ENCODE measurements at places on chromosomes 3 and 15.
A peak's percentile ranks its signal among the peaks of the same experiment; 100 is the strongest.

GRCh38 chr3:131620977-131621376 is 118.2 kb upstream of the MRPL3 start:
- H3K36me3 ChIP-seq: no peaks in the 10 kb centered on the region
- no peaks in the 10 kb centered on the region for H3K4me1 ChIP-seq
- H3K4me3 ChIP-seq: no peak overlapping the region
- H3K27ac ChIP-seq: no peak overlapping the region
- H3K27me3 ChIP-seq: peaks cover 3% of the 10 kb centered on the region
- no peak for DNase-seq

DNA sequence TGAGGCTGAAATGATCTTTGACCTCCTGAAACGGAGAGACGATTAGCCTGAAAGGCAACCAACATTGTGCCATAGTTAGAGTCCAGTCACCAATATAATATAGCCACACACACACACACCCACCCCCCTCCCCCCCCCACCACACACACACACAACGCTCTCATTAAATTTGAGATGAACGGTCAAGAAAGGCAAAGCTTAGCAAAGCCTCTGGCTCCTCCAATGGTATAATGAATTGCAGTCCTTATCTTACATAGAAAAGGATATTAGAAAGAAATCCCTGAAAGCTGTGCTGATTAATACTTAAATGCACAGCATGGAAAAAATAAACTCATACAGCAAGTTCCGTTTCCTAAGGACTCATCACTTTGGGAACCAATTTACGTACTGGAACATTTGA is 876 bp upstream of the ZNF385D start:
- no peaks in the 10 kb centered on the region for H3K27me3 ChIP-seq
- no peak overlapping the region for H3K4me3 ChIP-seq
- peak overlapping the region; percentile 90 for H3K27ac ChIP-seq
- H3K36me3 ChIP-seq: no peaks in the 10 kb centered on the region

GRCh38 chr15:77497110-77497737 is 76.5 kb downstream of the HMG20A start:
- no peaks in the 10 kb centered on the region for H3K36me3 ChIP-seq
- no peaks in the 10 kb centered on the region for H3K27me3 ChIP-seq
- peak; percentile 95 for DNase-seq
- no peak overlapping the region for H3K4me3 ChIP-seq
- peaks cover 50% of the 10 kb centered on the region for H3K4me1 ChIP-seq

DNA sequence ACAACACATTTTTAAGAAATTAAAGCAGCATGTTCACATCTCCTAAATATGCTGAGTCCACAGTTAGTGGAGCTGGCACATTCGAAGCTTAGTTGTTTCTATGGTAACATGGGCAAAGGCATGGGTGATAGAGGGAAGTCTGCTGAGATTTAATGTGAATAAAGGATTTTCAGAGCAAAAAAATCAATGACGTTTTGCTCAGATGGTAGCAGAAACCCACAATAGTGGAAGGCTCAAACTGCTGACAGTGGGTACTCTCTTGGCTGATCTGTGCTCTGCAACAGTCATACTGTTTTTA is 795.1 kb upstream of the ARPP21 start:
- H3K27ac ChIP-seq: no peak overlapping the region
- no peaks in the 10 kb centered on the region for H3K27me3 ChIP-seq
- H3K36me3 ChIP-seq: no peaks in the 10 kb centered on the region
- DNase-seq: peak; percentile 22
- H3K4me1 ChIP-seq: peaks cover 3% of the 10 kb centered on the region

- H3K36me3 ChIP-seq: no peaks in the 10 kb centered on the region
- no peak overlapping the region for H3K4me3 ChIP-seq
- peak; percentile 7 for DNase-seq
- no peaks in the 10 kb centered on the region for H3K27me3 ChIP-seq
Measured at GRCh38 chr3:83224101-83224868, 1462.8 kb upstream of the GBE1 start.

DNA sequence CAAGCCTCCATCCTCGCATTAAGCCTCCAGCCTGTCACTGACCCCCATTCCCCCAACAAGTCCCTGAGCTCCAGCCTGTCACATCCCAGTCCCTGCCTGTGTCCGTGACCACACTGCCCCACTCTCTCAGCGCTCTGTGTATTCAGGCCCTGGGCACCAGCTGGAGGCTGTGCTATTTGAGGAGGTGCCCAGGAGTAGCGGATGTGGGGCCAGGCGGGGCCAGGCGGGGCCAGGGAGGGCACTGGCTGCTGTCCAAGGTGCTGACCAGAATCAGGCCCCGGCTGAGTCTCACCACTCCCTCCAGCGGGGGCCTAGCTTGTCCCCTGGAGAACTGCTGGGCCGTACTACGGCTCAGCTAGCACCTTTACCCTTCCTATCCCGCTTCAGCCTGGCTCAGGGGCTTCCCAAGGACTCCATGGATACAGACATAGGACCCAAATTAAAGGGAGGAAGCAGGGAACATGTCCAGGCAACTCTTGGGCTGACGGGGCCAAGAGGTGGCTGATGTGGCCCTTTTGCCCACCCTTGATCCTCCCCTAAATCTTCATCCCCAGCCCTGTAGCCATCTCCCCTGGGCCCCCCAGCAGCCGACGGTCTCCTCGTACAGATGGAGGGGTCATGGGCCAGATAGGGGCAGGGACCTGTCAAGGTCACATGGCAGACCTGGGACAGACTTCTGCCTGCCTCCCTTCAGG is 1.1 kb downstream of the HHATL start:
- no peaks in the 10 kb centered on the region for H3K27me3 ChIP-seq
- H3K27ac ChIP-seq: peak overlapping the region; percentile 84
- H3K36me3 ChIP-seq: no peaks in the 10 kb centered on the region
- peak overlapping the region; percentile 20 for H3K4me3 ChIP-seq
- DNase-seq: peak; percentile 76

GRCh38 chr15:82554351-82554750 is 14.1 kb upstream of the RPS17 start:
- H3K4me1 ChIP-seq: no peaks in the 10 kb centered on the region
- no peak overlapping the region for H3K4me3 ChIP-seq
- no peak for DNase-seq
- peaks cover 9% of the 10 kb centered on the region for H3K27me3 ChIP-seq
- H3K27ac ChIP-seq: no peak overlapping the region

- DNase-seq: peak; percentile 93
- no peak overlapping the region for H3K4me3 ChIP-seq
- peak overlapping the region; percentile 90 for H3K27ac ChIP-seq
- H3K27me3 ChIP-seq: no peaks in the 10 kb centered on the region
- H3K36me3 ChIP-seq: no peaks in the 10 kb centered on the region
Measured at GRCh38 chr15:81091889-81092558, 42.0 kb upstream of the CFAP161 start.

GRCh38 chr3:47444103-47444502 is 31.6 kb downstream of the SCAP start:
- H3K27me3 ChIP-seq: no peaks in the 10 kb centered on the region
- no peak overlapping the region for H3K4me3 ChIP-seq
- peaks cover 15% of the 10 kb centered on the region for H3K36me3 ChIP-seq
- peaks cover 19% of the 10 kb centered on the region for H3K4me1 ChIP-seq
- DNase-seq: no peak

GRCh38 chr3:188914552-188914951 is 257.2 kb upstream of the TPRG1 start:
- H3K4me1 ChIP-seq: peaks cover 3% of the 10 kb centered on the region
- no peak overlapping the region for H3K27ac ChIP-seq
- no peak for DNase-seq

DNA sequence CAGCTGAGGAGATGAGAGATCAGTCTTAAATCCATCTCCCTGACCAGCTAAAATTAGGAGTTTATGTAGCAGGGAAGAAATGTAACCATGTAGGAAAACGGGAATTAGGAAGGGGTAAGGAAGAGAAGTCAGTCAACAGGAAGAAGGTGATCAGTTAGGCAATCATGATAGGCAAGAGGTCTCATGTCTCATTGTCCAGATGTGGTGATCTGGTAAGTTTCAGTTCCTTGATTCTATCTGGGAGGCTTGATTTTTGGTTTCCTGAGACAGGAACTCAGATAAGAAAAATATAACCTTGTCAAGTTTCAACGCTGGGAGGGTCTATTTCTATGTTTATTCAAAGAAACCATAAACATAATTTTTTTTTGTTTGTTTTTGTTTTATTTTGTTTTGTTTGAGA is 40.3 kb upstream of the TBC1D5 start:
- no peak for DNase-seq
- H3K4me3 ChIP-seq: no peak overlapping the region
- no peaks in the 10 kb centered on the region for H3K4me1 ChIP-seq
- H3K36me3 ChIP-seq: no peaks in the 10 kb centered on the region

DNA sequence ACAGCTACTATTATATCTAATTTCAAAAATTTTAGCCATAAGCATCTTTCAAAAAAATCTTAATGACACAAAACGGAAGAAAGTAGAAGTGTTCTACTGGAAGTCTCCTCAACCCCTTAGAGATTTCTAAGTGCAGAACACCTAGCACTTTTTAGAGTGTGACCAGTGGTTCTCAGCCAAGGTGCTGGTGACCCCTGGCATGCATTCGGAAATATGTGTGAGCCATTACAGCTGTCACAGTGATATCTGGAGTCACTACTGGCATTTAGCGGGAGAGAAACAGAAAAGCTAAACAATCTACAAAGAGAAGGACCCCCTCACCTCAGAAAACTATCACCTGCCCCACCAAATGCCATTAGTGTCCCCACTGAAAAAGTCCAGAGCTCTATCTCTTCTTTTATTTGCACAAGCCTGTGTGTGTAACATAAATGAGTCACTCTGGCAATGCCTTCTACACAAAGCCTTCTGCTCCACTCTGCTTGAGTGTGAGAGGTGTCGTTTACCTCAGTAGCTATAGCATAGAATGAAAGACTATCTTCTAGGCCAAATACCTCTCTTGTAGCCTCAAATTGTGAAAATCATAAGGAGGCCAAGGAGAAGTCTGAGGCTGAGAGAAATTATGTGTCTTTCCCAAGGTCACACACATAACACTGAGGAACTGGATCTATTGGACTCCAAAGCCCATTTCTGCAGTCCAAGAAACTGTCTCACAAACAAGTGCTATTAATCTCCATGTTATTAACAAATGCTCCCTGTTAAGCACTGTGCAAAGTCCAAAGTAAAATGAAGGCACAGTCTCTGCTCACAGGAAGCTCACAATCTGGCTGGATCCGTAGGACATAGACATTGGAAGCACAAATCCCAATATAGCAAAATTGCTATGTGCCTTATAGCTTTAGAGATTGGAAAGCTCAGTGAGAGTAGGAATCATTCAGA is 28.5 kb upstream of the KCNMB2 start:
- H3K36me3 ChIP-seq: no peaks in the 10 kb centered on the region
- H3K27ac ChIP-seq: no peak overlapping the region
- DNase-seq: no peak
- no peak overlapping the region for H3K4me3 ChIP-seq

DNA sequence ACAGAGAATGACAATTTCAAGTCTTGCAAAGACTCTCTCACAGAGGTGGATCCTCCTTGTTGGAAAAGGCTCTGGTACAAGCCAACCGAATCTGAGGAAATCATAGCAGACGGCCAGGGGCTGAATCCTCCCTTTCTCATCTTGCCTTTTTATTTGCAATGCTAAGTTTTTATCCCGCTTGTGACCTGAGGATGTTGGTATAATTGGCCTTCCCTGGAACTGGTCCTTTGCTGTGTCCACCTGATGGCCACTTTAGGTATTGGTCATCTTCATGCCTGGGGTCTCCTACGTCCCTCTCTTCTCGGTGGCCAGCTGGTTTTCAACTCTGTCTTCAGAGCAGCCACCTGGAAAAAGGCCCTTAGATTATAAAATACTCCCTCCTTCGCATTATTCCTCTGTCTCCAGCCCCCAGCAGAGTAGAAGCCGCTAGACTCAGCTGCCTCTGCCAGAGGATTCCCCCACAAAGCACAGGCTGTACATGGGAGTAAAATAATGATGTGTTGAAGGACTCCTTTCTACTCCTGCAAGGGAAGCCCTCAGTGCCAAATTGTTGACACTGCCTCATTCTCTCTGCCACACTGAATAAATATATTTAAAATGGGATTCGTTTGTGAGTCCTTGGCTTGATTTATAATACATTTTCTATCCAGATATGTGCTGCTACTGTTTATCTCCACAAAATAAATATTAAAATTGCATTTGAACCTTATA is 208.9 kb upstream of the CFAP20DC start:
- no peaks in the 10 kb centered on the region for H3K27me3 ChIP-seq
- no peaks in the 10 kb centered on the region for H3K36me3 ChIP-seq
- no peak for DNase-seq
- no peak overlapping the region for H3K27ac ChIP-seq

- peaks cover 22% of the 10 kb centered on the region for H3K27me3 ChIP-seq
- H3K4me1 ChIP-seq: peaks cover 10% of the 10 kb centered on the region
- peak; percentile 36 for DNase-seq
- no peak overlapping the region for H3K27ac ChIP-seq
- H3K4me3 ChIP-seq: no peak overlapping the region
- H3K36me3 ChIP-seq: no peaks in the 10 kb centered on the region
Measured at GRCh38 chr3:127220497-127220896, 27.6 kb downstream of the PRR23E start.

DNA sequence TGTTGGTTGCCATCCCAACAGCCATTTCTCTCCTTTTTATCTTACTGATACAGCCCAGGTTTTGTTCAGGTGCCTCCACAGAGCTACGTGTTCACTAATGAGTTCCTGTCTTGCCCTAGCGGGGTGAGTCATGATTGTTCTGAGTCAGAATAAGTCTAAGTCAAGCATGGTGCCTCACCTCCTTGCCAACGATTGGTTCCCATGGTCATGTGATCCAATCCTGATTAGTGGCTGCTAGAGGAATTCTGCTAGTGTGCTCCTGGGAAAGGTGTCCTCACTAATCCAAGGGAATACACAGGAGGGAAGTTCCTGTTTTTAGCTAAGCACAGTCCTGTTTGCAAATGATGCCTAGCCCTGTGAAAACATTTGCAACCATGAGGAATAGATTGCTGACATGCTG is 99.8 kb downstream of the NSUN3 start:
- H3K27ac ChIP-seq: no peak overlapping the region
- H3K36me3 ChIP-seq: no peaks in the 10 kb centered on the region
- no peak for DNase-seq
- no peaks in the 10 kb centered on the region for H3K27me3 ChIP-seq
- H3K4me3 ChIP-seq: no peak overlapping the region

All from muscle of leg (tissue), 16 donors.